ENCODE measurements at places on chromosomes 1 and 21.

DNA sequence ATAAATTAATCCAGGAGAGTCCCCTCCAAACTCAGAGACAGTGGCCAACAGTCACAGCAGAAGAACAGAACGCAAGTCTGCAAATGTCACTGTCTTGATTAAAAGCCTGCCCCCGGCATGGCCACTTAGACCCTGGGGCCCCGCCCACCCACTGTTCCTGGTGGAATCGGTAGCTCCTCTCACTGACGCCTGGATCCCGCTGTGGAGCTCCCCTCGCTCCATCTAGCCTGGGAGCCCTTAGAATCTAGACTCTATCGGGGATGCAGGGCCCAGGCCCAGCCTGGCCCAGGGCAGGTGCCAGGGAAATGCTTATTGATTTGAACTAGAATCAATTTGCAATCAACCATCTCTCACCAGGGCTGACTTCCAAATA lies 21.4 kb upstream of the PLEKHG5 start:
- DNase-seq, result no peak

DNA sequence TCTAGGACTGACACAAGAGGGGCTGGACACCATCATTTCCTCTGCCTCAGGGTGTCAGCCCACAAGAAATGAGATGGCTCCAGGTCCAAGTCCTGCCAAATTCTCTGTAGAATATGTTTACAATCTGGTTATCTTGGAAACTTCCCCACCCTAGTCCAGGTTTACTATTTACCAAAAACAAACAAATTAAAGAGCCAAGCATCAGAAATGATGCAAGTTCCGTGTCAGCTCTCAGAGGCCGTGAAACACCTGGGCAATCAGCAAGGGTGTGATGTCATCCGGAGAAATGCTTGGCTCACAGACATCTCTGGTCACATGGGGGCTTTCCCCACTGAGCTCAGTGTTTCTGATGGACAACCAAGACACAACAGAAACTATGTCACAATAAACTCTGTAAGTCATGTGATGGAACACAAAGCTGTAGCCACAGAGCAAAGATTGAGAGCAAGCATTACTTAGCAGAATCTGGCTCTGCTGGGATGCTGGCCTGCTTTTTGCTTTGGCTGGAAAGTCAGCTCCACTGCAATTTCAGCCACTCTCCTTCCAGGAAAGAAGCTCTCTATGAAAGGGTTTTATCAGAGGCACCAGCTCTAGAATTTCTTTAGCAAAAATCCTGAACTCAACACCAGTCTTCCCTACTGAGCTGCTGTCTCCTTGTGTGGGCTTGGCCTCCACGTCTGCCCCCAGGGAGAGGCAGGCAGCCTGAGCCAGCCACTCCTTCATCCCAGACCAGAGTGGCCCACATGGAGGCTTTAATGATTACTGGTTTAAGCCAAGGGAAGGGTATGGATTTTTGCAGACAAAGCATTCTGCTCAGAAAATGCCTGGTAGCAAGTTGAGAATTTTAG lies 55.9 kb downstream of the NENF start:
- peak; percentile 78 for DNase-seq

DNA sequence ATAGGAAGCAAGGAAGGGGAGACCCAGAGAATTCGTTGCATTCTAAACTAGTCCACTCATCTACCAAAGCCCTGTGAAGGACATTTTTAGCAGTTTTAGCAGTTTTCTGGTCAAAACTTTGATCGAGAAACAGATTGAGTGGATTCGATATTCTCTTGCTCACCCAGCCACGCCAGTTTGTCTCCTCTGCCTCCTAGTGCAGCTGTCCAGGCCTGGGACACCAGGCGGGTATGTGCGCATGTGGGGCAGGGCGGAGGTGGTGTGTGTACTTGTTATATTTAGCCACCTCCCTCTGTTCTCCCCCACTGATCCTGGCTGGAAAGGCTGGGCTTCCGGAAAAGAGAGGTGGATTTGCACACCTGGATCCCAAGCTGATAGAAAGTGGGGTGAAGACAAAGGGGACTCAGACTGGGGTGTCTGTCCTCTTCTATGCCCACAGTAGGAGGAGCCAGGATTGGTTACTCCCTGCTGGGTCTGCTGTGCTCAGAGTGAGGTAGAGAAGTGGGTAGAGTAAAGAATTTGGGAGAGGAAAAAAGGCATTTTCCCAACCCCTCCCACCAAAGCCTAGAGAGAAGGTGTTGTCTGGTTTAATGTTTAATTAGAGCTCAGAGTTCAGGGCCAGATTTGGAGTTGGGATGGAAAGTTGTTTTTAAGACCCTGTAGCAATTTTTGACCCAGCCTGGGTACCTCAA lies 3.8 kb downstream of the LMNA start:
- no peak for DNase-seq

DNA sequence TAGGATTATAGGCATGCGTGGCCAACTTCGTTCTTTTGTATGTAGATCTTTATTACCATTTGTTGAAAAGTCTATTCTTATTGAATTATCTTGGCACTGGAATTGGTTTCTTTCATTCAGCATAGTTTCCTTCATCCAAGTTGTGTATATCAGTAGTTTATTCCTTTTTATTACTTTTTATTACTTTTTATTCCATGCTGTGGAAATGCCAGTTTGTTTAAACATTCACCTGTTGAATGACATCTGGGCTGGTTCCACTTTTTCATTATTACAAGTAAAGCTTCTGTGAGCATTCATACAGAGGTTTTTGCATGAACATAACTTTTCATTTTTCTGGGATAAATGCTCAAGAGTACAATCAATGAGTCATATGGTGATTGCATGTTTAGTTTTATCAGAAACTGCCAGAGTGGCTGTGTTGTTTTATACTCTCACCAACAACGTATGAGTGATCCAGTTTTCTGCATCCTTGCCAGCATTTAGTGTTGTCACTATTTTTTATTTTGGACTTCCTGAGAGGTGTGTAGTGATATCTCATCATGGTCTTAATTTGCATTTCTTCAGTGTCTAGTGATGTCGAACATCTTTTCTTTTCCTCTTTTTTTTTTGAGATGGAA lies 28.6 kb downstream of the PTPRU start:
- DNase-seq, result peak; percentile 65

- peak; percentile 31 for DNase-seq
Measured at GRCh38 chr1:24384251-24385090, 29.1 kb downstream of the STPG1 start.

GRCh38 chr21:26593800-26594199 lies 20.7 kb upstream of the CYYR1 start:
- DNase-seq, result no peak

- DNase-seq, result peak; percentile 10
Measured at GRCh38 chr1:231272880-231273279, 31.9 kb downstream of the GNPAT start.

DNA sequence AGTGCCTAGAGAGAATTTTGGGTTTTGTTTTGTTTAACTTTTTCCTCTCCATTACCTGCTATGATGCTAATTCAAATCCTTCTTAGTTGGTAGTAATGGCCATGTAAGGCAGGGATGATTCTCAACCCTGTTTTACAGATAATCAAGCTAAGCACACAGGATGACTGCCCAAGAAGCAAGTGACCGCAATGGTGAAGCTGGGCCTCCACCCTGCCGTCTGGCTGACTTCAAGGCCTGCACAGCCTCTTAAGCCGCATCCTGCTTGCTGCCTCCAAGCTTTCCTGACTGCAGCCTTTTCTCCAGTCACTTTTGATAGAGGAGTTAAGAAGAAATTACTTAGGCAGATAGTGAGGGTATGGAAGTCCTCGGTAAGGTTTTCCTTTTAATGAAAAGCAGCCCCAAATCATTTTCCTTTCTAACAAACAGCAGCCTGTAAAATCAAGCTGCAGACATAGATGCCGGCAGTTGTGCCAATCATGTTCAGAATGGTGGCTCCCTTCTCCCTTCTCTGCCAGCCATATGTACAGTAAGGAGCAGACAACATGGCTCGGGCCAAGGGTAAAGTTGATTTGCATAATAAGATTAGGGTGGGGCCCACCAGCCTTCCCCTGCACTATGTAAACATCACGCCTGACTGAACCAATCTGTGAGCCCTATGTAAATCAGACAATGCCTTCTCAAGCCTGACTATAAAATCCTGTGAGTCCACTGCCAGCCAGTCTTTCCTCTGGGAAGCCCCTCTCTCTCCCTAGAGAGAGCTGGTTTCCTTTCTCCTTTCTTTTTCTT lies 8.8 kb upstream of the CTBS start:
- peak; percentile 17 for DNase-seq

- peak; percentile 93 for DNase-seq
Measured at GRCh38 chr1:85366391-85367170, 90.1 kb upstream of the BCL10 start.

GRCh38 chr1:44423591-44424537 lies 18.8 kb downstream of the RNF220 start:
- DNase-seq, result peak; percentile 59

DNA sequence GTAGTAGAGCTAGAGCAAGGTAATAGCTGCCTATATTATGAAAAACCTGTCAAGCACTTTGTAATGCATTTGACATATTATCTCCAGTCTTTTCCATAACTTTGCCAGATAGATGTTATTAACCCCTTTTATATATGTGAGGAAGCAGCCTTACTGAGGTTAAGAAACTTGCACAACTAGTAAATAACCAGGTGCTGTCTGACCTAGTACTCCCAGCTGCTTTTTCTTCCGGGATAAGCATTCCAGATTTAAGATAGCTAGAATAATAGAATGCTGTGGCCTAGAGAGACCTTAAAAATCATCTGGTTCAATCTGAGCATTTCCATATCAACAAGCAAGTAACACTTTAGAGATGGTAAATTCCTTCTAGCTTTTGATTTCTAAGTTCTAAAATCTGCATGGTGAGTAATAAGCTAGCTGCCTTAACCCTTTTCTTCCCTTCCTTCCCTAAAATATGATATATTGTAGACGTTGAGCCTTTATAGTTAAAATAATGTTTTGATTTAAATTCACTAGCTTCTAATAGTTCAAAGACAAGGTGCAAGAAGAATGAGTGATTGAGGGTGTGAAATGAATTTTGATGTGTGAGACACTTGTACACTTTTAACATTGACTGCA lies 1.8 kb downstream of the SH3GLB1 start:
- DNase-seq, result no peak

GRCh38 chr1:159825564-159825963 lies 1.1 kb upstream of the SLAMF8 start:
- DNase-seq, result no peak

DNA sequence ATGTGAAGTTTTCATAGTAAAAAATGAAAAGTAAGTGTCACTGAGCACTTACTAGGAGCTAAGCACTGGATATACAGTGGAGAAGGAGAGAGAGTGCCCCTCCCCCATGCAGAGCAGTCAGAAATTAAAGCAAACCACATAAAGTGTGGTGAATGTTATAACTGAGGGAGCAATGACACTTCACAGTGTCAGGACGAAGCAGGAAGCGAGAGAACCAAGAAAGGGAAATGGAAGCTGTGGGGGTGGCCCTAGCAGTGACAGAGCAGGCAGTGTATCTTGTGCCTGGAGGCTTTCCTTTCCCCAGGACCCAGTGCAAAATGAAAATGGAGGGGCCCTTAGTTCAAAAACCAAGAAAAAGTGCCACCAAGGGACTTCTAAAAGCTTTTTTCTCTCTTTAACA lies 21.5 kb upstream of the RCAN3 start:
- no peak for DNase-seq

- DNase-seq, result no peak
Measured at GRCh38 chr1:43083375-43083891, 88.7 kb downstream of the EBNA1BP2 start.

- no peak for DNase-seq
Measured at GRCh38 chr1:51669816-51670215, 52.9 kb downstream of the OSBPL9 start.

DNA sequence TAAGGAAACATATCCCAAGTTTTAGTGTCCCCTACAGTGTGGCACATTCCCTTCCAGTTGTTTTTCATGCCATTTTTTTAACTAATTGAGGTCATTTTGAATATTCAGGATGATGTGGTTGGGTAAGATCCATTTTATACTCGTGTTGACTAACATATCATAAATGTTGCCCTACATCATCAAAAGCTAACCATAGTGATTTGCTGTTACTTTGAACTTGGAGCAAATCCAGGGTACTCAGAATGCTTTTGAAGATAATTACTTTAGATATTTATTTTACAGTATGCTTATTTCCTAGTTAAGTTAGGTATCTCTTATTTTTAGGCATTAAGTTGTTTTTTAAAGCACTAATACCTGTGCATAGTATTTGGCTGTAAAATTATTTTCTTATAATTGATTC lies 57.8 kb downstream of the DYRK1A start:
- no peak for DNase-seq

DNA sequence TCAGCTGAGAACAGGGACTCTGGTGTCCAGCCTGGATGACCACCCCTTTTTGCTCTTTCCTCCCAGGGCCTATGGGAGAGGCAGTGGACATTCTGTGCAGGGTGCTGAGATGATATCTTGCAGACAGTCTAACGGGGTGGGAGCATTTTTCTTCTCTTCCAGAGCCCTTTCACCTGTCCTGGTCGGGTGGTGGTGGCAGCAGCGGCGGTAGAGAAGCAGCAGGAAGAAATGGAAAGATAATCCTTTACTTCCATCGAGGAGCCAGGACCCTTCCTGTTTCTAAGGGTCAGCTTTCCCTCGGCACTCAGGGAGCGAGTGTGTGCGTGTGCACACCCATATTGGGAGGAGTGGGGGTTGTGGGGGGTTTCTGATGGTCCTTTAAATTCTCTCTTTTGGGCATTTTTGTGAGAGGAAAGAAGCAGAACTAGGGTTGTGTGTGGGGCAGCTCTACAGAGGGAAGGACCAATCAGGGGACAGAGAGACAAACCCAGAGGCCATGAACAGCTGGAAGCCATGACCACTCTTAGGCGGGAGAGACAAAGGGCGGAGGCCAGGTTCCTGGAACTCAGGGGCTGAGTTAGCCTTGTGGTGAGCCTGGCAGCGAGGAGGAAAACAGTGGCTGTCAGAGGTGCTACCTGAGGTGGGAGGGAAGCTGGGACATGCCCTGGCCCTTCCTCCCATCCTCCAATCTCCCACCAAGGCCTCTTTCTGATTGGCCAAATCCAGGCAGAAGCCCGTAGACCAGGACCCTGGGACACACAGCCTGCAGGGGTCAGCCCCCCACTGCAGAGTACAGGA lies 31.2 kb upstream of the CSF3R start:
- DNase-seq, result no peak

- DNase-seq, result no peak
Measured at GRCh38 chr1:110498270-110498669, 20.7 kb downstream of the KCNA10 start.

GRCh38 chr1:7382971-7383370 lies 388.1 kb upstream of the VAMP3 start:
- no peak for DNase-seq

- no peak for DNase-seq
Measured at GRCh38 chr1:11691928-11692711, 610 bp downstream of the DRAXIN start.

GRCh38 chr1:2803086-2803930 lies 1.8 kb upstream of the TTC34 start:
- no peak for DNase-seq

Data from fibroblast of upper back skin (primary cell).